Fibroblast of lung (primary cell): ENCODE measurements at places on chromosomes 7 and 10.

GRCh38 chr7:43643846-43644245 lies 60.9 kb downstream of the STK17A start:
- no peak for DNase-seq

- peak; percentile 91 for DNase-seq
Observed at GRCh38 chr10:63166742-63167258, 33.7 kb downstream of the NRBF2 start.

GRCh38 chr10:569961-570627 lies 119.4 kb downstream of the DIP2C start:
- no peak for DNase-seq

DNA sequence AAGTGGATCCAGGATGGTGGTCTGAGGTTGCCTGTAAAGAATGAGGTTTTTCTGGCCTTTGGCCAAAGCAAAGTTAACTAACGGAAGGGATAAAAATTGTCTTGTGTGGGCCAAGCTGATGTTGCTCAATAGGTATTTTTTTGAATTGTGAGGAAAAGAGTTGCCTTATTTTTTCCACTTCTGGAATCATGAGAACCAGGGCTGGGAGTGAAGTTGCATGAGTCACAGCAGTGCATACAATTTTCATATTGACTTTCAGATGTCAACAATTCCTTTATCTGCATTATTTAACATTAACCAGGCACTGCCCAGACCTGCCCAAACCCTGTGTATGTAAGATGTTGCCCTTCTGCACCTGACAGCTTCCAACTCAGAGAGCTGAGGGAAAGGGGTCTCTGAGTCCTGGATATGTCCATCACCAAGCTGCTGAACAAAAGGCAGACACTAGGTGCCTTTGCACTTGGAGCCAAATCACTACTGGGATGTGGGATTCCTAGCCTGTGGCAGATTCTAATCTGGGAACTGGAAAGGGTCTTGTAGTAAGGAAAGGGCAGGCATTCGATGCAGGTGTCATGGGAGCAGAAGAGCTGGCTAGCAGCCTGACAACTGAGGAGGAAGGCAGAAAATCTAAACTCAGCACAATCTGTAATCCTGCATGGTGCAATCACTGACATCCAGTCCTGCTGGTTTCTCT lies 52.3 kb upstream of the SLC35B4 start:
- DNase-seq: peak; percentile 80

- DNase-seq: no peak
Observed at GRCh38 chr7:128037081-128037480, 5.8 kb upstream of the LRRC4 start.

GRCh38 chr10:28991333-28992270 lies 297.3 kb upstream of the LYZL1 start:
- DNase-seq: peak; percentile 47

GRCh38 chr10:86785968-86786367 lies 29.5 kb downstream of the BMPR1A start:
- DNase-seq: no peak

DNA sequence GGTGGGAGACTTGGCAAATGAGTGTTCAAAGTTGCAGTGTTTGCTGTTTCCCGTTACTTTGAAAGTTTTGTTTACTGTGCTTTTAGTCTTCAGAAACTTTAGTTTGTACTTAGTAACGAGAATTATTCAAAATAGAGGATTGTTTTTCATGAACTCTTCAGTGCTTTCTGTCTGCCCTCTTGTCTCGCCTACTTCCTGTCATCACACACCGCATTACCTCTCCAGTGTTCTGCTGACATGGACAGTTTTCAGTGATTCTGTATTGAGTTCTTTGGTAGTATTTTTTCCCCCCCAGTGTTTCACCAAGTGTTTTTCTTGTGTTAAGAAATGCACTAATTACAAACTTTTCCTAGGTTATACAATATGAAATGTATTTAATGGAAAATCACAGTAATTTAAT lies 207.0 kb downstream of the MLLT10 start:
- DNase-seq: no peak
